ENCODE measurements at places on chromosomes 3 and 15. TPM values are rescaled to one million over a fixed set of nuclear protein-coding genes. Genes with fewer than 3 reads are reported as not detected.

STAB1 gene
- total RNA-seq: not detected

SLC24A5 gene
- total RNA-seq: not detected

GOLGA8O gene
- total RNA-seq: 0.13 TPM

SLC28A1 gene
- total RNA-seq: not detected
